ENCODE measurements at places on chromosomes 4 and X. TPM values are rescaled to one million over a fixed set of nuclear protein-coding genes. Genes with fewer than 3 reads are reported as not detected.

Gene EXOC1L
- not detected for total RNA-seq

- no peak for DNase-seq
Observed at GRCh38 chr4:115883847-115884246, 770.4 kb upstream of the NDST4 start.

Gene GIMD1
- not detected for total RNA-seq

DNA sequence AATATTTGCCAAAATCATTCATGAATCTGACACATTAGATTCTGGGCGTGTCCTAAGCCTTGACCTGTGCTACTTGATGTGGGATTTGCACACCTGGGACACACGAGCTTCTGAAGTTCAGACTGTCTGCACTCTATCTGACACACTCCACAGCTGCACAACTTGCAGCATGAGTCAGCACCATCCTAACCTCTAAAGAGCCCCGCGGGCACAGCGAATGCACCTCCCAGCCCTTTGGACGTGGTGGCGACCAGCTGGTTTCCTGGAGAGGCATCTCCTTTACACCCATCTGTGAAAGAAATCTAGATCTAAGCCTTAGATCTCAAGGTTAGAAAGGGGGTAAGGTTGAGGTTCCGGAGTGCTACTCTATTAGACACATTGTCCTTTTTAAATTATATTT is 69.2 kb downstream of the SORBS2 start:
- DNase-seq: no peak

- DNase-seq: no peak
Observed at GRCh38 chr4:41539711-41540110, 1.8 kb downstream of the LIMCH1 start.

DNA sequence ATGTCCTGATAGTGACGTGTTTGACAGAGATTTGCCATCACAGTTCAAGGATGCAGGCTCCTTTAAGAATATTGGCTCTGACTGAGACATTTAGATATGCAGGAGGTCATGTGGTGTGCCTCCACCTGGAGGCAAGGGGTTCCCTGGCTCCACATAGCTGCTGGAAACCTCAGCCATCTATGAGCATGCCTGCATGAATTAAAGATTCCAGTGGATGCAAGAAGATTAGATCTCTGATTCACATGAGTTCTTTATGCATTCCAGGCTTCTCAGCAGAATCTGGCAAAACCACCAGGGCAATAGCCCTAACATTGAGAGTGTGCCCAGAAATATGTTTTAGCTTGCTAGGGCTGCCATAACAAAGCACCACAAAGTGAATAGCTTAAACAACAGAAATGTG is 298.5 kb upstream of the AADAT start:
- no peak for DNase-seq

DNA sequence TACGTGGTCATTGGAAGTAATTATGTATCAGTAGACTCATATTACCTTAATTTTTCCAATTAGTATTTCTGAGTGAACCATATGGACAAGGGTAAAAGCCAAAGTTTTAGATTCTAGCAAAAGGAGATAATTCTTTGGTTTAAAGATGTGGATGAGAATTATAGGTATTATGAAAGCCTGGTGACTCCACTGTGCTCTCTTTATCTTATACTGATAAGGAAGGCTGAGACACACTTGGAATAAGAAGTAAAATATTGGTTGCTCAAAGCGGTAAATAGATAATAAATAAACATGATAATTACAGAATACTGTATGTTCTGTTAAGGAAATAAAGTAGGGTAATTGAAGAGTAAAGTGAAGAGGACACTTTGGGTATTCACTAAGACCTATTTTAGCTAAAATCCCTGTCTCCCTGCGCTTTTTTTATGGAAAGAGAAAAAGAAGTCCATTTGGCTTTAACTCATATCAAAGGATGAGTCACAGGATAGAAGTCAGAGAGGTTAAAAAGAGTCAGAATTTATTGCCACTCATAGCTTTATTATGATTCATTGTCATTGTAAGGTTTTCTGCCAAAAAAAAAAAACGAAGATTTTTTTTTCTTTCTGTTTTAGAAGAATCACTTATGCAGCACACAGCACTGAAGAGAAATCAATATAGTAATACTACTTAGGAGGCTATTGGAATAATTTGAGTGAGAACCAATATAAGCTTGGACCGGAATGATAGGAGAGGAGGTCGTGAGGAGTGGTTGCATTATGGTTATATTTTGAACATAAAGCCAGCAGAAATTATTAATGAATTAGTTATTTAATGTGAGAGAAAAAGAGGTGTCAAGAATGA is 2463.1 kb downstream of the ARAP2 start:
- no peak for DNase-seq

Gene AMBN
- not detected for total RNA-seq

GRCh38 chrX:115178473-115178872 is 10.7 kb upstream of the RBMXL3 start:
- no peak for DNase-seq

Gene SPANXN4
- not detected for total RNA-seq

DNA sequence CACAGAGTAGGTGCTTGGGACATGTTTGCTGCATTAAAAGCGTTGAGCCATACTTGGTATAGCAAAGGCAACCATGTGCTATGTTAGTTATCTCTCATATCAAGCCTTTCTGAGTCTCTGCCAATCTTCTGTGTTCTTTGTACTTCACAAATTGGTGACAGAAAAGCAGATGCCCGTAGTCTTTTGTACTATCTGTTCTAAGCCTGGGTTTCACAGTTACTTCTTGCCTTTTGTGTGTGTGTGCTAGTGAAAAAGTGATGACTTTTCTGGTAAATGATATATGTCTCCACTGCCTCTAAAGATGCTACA is 16.1 kb upstream of the KLHL2 start:
- no peak for DNase-seq

Gene PNMA5
- total RNA-seq: 3.0 TPM

Gene CITED1
- total RNA-seq: 3.0 TPM

GRCh38 chrX:14554131-14554715 is 24.9 kb downstream of the GLRA2 start:
- DNase-seq: no peak

DNA sequence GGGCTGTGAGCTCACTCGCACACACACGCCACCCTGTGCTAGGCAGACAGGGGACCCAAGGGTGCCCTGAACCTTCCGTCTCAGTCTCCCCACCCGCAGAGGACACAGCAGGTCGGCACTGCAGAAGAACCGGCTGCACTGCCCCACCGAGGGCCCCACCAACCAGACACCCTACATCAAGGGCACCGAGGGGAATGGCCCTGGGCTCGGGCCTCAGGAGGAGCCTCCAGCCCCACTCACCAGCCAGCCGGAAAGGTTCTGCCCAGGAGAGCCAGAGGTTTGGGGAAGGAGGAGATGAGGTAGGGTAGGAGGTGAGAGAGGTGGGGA is 45.9 kb downstream of the FAM53A start:
- DNase-seq: no peak

GRCh38 chr4:172680691-172681090 is 487.9 kb upstream of the GALNT7 start:
- DNase-seq: no peak

Gene OPRPN
- total RNA-seq: not detected

GRCh38 chr4:73675623-73676022 is 55.4 kb upstream of the RASSF6 start:
- no peak for DNase-seq

DNA sequence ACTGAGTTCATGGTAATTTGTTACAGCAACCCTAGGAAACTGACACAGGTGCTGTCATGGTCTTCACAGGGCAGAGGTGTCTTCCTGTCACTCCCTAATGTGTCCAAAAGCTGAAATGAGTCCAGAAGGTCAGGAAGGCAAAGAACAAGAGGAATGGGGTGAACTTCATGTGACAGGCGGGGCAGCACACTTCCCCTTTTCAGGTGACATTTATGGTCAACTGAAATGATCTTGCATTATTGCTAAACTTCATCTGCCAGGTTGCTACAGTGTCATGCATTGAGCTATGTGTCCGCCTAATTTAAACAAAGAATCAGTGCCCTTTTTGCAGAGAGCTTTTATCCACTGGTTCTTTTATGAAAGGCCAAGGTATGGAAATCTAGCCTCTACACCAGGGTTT is 15.9 kb upstream of the CCDC149 start:
- no peak for DNase-seq

DNA sequence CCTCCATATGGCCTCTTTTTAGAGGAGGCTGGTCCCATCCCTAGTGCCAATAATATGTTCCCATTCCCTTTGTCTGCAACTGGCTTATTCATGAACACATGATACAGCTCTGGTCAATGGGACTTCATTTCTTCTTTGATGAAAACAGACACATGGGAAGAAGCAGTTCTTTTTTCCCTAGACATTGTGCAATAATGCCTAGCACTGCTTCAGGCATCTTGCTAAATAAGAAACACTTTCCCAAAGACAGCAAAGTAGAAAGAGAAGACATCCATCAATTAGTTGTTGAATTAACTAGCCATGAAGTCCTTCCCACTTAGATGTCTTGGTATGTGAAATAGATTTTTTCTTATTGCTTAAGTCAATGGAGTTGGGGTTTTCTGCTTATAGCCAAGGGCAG is 40.1 kb upstream of the TRPC3 start:
- no peak for DNase-seq

All from occipital lobe (tissue), 3 donors.